ENCODE measurements at places on chromosomes 1 and 21. TPM values are rescaled to one million over a fixed set of nuclear protein-coding genes. Genes with fewer than 3 reads are reported as not detected.

CELA2B gene
- not detected for total RNA-seq

KPRP gene
- total RNA-seq: not detected

LCA5L gene
- 4.2 TPM for total RNA-seq

LCE7A gene
- total RNA-seq: not detected

GRCh38 chr1:165215676-165216075, 140.8 kb downstream of the LMX1A start:
- DNase-seq: no peak

GRCh38 chr1:213094446-213094845, 43.4 kb downstream of the RPS6KC1 start:
- no peak for DNase-seq

GRCh38 chr21:34913811-34914210, 135.3 kb downstream of the RUNX1 start:
- no peak for DNase-seq

GRCh38 chr1:43819357-43819756, 112.0 kb downstream of the ST3GAL3 start:
- DNase-seq: no peak

DNA sequence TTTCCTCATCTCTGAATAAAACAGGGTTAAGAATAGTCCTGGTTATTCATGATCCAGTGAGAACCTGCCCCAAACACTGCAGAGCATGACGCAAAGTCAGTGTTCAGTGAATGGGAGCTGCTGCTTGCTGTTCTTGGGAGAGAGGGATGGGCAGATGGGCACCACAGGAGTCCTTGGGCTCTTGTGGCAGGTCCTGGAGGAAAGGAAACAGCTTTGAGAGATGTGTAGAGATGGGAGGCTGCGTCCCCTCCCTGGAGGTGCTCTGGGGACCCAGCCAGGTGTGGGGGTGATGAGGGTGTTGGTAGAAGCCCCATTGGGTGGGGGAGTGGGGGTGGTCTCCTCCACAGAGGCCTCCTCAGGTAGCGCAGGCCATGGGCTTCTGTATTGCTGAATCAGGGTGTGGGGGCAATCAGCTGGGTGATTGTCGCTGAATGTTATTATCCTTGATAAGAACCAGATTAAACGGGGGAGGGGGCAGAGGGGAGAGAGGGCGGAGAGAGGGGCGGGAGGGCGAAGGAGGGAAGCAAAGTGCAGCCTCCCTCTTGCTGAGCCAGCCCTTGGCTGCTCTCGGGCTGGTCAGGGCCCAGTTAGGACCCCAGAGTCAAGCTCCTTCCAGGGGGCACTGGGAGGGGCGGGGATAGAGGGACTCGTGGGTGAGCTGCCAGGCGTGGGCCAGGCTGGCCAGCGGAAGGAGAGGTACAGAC, 22.9 kb upstream of the CASZ1 start:
- no peak for DNase-seq

DNA sequence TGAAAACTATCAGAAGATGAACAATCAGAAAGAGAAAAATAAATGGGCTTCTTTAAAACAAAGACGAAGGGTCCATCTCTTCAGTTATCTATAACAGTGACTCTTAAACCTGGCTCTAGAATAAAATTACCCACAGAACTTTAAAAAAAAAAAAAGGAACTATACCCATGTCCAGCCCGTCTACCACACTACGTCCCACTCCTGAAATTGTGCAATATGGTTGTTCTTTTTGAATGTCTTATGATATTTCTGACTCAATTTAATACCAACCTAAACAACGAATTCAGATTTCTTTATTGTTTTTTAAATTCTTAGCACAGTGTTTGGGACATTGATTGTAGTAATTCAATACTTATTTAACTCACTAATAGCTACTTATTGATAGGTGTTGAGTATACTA, 246.3 kb downstream of the DPYD start:
- no peak for DNase-seq

DNA sequence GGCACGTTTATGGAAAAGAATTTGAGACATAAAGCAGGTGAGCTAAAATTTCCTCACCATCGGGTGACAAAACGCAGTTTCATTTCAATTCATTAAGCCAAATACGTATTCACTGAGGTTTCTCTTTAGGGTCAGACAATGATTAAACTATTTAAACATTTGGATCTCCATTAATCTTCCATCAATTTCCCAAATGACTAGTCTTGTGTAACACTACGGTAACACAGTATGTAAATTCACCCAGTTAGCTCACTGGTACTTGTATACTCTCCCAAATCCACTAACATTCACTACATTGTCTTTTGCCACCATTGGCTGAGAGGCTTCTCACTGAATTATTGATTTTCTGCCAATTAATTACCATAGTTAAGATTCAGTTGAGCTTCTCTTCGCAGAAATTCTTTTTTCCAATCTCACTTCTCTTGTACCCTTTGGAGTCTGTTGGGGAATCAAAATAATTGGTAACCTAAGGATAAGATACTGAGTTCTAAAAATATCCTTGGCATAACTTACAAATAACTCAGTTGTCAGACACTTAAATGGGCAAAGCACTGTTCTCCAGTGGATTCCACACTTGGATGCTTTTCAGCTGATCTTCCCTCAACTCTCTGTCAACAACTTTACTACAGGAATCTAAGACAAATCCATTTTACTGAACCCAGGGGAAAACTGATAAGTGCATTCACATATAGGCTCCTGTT, 40.7 kb downstream of the SIPA1L2 start:
- DNase-seq: no peak

- no peak for DNase-seq
Observed at GRCh38 chr1:33161061-33161681, 20.7 kb downstream of the TRIM62 start.

DNA sequence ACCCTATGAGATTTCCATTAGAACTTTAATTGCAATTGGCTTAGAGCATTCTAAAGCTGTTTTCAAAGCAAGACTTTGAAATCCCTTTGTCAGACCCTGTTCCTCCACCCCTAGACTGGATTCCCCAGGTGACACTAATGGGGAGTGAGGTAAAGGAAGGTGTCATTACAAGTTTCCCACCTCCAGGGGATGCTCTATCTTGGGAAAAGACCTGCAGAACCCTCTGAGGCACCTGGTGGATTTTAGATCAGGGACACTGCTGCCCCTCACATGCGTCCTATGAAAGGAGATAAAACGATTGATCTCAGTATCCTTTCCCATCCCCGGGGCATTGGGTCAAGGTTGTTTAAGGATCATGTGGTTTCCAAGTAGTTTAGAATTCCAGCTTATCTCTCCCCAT, 80.3 kb upstream of the RGS4 start:
- DNase-seq: no peak

DNA sequence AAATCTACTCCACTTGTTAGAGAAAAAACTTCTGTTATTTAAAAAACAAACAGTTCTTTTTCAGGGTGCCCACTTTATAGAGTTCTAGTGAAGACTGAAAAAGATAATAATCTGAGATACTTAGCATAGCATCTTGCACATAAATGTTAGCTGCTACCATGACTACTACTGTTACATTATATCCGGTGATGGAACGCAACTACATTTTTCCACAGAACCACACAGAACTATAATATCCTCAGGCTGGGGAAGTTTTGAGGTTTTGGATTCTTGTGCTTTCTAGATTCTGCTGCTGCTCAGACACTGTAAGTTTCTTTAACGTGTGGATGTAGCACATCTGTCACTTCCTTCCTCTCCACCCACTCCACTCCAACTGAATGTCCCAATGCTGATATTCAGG, 110.3 kb downstream of the PTPN14 start:
- DNase-seq: no peak

DNA sequence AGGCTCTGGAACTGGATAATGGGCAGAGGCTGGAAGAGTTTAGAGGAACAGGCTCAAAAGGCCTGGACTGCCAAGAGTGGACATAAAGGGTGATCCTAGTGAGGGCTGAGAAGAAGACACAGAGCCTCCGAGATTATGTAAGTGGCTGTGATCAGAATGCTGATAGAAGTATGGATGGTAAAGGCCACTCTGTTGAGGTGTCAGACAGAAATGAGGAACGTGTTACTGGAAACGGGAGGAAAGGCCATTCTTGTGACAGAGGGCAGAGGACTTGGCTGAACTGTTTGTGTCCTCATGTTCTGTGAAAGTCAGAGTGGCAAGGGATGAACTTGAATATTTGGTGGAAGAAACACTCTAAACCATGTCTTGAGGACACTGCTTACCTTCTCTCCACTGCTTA, 6.7 kb upstream of the ABCG1 start:
- no peak for DNase-seq

DNA sequence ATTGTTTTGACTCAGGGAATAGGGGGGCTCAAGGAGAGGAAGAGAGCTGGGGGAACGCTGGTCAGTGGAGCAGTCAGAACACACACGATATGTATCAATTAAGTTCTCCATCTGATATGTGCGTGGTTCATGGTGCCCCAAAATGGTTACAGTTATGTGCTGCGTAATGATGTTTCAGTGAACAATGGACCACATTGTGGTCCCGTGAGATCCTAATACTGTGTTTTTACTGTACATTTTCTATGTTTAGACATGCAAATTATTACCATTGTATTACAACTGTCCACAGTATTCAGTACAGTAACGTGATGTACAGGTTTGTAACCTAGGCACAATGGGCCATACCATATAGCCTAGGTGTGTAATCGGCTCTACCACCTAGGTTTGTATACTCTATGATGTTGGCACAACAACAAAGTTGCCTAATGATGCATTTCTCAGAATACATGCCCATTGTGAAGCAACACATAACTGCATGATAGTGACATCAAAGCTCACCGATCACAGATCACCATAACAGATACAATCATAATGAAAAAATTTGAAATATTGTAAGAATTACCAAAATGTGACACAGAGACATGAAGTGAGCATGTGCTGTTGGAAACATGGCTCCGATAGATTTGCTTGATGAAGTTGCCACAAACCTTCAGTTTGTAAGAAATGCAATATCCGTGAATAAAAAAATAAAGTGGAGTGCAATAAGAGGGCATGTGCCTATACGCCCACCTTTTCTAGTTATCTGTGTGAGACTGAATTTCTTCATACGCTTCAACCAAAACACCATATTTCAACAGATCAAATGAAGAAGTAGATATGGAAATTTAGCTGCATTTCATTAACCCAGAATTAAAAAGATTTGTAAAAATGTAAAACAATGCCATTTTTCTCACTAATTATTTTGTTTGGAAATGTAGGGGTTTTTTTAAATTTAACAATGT, 14.8 kb upstream of the TMEM54 start:
- DNase-seq: no peak

DNA sequence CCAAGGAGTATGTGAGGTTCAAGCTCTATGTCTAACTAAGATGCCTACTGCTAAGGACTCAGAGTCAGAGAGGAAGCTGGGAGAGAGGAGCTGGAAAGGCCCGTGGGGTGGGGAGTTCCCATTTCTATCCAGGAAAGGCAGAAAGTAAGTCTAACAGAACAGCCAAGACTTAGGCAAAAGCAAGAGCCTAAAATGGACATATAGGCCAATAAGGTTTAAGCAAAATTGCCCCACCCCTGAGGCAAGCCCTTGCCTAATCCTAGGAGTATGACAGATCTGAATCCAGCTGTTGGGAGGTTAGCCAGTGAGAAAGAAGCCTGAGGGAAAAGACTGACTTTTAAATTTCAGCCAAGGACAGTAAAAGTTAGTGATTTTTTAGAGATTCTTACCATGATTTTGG, 1.6 kb upstream of the KLHDC9 start:
- peak; percentile 50 for DNase-seq

DNA sequence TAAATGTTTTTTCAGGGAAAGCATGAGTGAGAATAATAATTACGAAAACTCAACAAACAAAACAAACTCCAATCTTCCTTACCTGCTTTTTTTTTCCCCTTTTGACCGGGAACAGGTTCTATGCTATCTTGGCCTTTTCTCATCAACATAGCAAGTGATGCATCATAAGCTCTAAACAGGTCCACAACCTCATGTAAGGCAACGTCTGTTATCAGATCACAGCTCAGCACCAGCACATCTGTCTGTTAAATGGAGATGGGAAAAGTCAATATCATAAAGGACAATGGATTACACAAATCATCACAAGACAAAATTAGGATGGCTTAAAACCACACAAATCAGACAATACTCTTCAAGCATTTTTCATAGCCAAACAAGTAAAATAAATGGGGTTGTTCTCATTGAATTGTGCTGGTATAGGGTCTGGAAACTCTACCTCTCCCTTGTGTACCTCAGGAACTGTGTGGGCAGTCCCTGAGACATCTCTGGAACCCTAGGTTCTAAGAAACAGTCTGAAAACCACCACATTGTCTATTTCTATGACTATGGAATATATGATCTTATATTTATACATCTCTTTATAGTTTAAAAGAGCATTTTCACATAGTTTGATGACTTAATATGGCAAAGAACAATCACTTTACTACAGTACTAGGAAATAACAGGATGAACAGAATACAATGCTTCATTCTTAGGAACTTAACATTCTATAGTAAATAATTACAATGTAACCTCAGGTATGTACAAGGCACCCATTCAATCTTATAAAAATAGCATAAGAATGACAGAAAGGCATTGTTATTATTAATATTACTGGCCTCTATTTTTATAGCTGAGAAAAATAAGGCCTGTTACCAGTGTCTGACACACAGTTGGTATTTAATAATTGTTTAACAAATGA, 44.7 kb downstream of the EIF2B3 start:
- no peak for DNase-seq

- no peak for DNase-seq
Observed at GRCh38 chr1:236143104-236143948, 987 bp downstream of the GPR137B start.

GRCh38 chr1:205229399-205229871, 1.7 kb downstream of the TMCC2 start:
- DNase-seq: peak; percentile 87

DNA sequence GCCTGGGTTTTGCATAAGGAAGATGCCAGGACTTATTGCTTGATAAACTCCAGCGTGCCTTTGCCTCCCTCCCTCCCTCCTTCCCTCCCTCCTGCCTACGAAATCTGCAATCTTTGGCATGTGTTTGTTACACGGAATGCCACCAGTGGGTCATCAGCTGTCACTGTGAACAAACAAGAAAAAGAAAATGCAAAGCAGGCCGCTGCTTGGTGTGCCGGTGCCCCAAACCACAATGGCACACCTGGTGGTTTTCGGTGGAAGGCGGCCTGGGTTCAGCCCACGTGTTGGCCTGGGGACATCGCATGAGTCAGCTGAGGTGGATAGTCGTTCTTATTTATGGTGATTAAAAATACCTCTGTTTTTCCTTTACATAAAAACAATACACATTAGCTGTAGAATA, 16.3 kb upstream of the IFNLR1 start:
- DNase-seq: no peak

DNA sequence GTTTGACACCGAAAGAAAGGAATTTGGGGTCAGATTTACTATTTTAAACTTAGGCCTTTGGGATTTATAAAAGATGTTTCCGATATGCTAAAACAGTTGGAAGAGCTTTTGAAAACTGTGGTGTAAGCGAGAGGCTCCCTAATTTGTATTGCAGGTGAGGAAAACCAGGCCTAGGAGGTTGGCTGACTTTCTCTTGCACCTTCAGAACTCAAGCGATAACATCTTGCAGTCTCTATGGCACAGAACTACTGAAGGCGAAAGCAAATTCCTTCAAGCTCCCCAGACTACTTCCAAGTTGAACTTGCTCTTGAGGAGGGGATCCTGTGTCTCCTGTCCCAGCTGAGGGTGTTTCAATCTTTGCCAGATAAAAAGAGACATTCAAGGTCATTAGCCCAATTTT, 685.7 kb downstream of the ADGRL2 start:
- DNase-seq: no peak

Data from gastrocnemius medialis (tissue), 4 donors.